Gastroesophageal sphincter (tissue), 4 donors: ENCODE measurements at places on chromosomes 1 and 21.

- peak; percentile 39 for ATAC-seq
These were observed 145.4 kb downstream of the SLC45A1 start for GRCh38 chr1:8463144-8463927.

DNA sequence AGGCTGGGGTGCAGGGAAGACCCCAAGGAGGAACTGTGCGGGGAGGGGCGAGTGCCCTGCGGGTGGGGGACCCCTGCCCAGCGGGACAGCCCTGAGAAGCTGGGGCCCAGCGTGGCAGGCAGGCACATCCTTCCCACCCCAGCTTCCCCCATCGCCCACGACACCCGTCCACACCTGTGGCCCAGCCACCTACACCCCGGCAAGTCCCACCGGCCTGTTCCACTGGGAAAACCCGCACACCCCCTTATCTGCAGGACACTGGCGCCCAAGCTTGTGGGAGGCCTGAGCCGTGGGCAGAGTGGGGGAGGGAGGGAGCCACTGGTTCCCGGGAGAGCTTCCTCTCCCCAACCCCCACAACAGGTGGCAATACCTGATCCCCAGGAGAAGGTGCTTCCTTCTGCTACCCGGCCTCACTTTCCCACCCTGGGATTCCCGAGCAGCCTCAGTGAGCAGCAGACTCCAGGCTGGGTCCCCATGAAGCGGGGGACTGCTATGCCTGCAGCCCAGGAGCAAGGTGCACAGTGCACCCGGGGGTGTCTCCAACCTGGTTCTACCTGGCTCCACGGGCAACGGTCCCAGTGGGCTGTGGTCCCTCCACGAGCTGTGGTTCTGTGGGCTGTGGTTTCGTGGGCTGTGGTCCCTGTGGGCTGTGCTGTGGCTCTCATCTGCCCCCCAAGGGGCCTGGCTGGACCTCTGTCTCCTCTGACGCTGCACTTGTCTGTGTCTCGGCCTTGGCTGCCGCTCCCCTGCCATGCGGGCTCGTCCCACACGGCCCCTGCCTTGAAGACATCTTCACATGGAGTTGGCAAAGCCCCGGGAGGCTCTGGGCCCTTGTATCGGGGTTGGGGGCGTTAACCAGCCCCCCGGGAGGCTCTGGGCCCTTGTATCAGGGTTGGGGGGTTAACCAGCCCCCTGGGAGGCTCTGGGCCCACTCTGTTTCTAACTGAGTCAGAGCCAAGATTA lies 37.8 kb upstream of the POFUT2 start:
- ATAC-seq = no peak

DNA sequence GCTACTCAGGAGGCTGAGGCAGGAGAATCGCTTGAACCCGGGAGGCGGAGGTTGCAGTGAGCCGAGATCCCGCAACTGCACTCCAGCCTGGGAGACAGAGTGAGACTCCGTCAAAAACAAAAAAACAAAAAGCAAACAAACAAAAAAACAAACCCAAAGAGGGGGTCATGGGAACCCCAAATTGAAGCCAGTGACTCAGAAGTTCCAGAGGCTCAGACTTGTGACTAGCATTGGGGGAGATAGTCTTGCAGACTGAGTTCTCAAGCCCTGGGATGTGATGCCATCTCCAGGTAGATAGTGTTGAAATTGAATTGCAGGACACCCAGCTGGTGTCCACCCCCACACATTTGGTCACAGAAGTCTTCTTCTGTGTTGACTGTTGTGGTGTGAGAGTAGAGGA lies 24.9 kb upstream of the ENO1 start:
- ATAC-seq = no peak

- ATAC-seq = no peak
These were observed 129.2 kb downstream of the NTPCR start for GRCh38 chr1:233079574-233079973.

- no peak for ATAC-seq
These were observed 31.7 kb downstream of the LAMB3 start for GRCh38 chr1:209620487-209620884.

DNA sequence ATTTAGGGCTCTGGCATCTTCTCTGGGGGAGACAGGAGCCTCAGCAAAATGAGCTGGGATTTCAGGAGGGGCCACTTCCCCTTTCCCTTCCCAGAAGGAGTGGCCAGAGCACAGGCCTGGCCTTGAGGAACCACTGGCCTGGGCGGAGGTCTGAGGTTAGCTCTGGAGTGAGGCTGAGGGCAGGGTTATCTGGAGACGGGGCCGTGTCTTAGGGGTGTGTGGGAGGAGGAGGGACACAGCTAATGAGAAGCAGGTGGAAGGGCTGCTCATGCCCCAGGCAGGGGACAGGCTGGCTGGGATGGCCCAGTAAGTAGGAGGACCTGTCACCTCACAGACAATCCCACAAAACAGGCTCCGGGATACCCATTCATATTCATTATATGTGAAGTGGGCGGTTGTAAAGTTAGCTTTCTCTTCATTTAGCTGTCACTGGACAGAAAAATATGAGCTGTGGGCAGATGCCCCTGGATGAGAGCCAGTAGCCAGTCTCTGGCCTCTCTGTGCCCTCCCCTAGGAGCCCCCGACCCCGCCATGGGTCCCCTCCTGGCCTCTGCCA lies 12.4 kb downstream of the ALX3 start:
- ATAC-seq = no peak

- no peak for ATAC-seq
These were observed 8.4 kb upstream of the GOLT1A start for GRCh38 chr1:204222006-204222763.

- ATAC-seq = no peak
These were observed 79.2 kb upstream of the RALGPS2 start for GRCh38 chr1:178645808-178646200.

DNA sequence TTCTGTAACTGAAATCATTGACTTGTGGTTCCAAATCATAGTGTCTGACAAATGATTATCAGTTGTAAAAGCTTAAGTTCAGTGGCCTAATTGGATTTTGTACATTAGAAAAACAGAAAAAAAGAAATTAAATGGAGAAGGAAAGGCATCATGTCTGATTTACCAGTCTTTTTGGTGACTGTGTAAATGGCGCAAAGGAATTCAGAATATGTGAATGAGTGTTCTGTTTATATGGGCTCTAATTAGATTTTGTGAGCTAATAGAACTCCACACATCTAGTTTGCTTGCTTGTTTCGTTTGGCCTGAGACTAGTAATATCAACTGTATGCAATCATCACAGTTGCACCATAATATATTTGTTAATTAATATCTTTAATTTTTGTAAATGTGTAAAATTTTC lies 151.7 kb downstream of the PLA2G4A start:
- ATAC-seq = no peak

- ATAC-seq = no peak
These were observed 239.0 kb downstream of the RHOU start for GRCh38 chr1:228974273-228974672.

- no peak for ATAC-seq
These were observed 4.3 kb downstream of the MEGF6 start for GRCh38 chr1:3606779-3607702.

GRCh38 chr1:228283043-228283371 lies 75.2 kb downstream of the OBSCN start:
- no peak for ATAC-seq

DNA sequence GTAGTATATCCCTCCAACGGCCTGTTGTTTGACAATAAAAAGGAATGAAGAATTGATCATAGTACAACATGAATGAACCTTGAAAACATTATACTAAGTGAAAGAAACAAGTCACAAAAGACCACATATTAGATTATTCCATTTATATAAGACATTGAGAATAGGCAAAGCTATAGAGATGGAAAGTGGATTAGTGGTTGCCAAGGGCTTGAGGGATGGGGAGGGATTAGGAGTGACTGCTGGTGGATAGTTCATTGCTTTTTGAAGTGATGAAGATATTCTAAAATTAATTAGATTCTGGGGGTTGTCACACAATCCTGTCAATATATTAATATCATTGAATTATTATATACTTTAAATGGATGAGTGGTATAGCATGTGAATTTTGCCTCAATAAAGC lies 142.5 kb upstream of the DPT start:
- no peak for ATAC-seq

- no peak for ATAC-seq
These were observed 31.8 kb downstream of the CLIC6 start for GRCh38 chr21:34700605-34701004.

DNA sequence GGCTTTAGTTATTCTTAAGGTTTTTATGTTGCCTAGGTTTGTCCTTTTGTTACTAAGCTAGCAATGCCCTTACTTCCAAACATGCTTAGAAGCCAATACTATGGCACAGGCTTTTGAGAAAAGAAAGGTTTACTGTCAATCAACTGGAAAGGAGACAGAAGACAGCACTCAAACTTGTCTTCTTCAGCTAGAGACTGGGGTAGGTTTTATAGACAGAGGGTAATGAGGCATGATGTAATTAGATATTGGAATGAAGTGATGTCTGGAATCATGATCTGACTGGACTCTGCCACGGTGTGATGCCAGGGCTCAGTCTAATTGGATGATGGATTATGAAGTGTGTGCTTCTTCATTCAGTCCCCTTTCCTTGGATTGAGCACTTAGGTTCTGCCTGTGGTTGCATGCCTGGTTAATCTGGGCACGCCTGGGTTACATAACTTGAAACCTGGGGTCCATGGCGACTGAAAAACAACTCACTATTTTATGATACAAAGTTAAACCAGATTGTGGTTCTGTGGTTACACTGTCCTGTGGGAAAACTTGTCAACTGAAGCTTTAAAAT lies 625.8 kb downstream of the BRINP3 start:
- no peak for ATAC-seq

GRCh38 chr1:85607921-85608265 lies 27.3 kb downstream of the CCN1 start:
- ATAC-seq = no peak

- no peak for ATAC-seq
These were observed 5.1 kb upstream of the PARK7 start for GRCh38 chr1:7956218-7957032.

DNA sequence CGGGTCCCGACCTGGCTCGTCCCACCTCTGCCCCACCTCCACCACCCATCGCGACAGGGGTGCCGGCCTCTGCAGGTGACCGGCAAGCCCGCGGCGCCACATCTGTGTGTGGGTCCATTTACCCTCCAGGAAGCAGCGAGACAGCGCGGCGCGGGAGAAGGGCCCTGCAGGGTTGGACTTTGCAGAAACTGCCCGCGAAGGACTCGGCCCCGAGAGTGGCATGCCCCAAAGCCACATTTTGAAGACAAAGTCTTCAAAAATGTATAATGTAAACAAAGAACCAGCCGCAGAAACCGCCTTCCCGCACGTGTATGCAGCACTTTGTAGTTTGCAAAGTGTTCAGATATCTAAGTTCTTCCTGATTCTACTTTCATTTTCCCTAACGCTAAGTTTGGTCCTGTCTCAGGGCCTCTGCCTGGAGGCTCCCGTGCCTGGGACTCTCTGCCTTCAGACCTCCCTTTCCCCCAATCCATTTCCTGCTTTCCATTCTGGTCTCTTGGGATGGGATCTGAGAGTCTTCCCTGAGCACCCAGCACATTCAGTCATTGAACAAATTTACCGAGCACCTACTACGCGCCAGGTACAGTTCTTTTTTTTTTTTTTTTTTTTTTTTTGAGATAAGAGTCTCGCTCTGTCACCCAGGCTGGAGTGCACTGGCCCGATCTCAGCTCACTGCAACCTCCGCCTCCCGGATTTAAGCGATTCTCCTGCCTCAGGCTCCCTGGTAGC lies 524 bp upstream of the TMCO4 start:
- peak; percentile 57 for ATAC-seq

GRCh38 chr1:158898722-158899121 lies 32.6 kb upstream of the PYHIN1 start:
- no peak for ATAC-seq

- no peak for ATAC-seq
These were observed 5.4 kb upstream of the IGSF8 start for GRCh38 chr1:160103658-160104408.

GRCh38 chr1:48177257-48177656 lies 45.3 kb upstream of the SLC5A9 start:
- ATAC-seq = peak; percentile 39

GRCh38 chr21:36750576-36750959 lies 51.7 kb downstream of the SIM2 start:
- no peak for ATAC-seq

GRCh38 chr1:74570797-74571492 lies 58.5 kb upstream of the LRRC53 start:
- ATAC-seq = no peak

DNA sequence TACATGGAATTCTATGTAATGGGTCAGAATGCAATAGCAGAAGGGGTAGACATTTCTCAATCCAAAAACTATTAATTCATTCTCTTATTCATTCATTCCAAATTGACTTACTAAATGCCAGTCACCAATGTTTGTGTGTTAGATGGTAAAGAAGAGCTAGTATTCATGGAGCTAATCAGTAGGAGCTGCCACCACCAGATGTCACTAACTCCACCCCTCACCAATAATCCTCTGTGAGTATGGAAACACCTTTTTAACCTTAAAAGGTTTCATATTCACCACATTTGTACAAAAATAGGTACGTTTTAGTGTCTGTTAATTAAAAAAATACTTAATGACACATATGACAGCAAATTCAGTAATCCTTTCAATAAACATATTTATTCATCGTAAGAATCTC lies 131.8 kb upstream of the PKN2 start:
- ATAC-seq = no peak

- ATAC-seq = no peak
These were observed 109.9 kb downstream of the TAS1R2 start for GRCh38 chr1:18749569-18749968.

GRCh38 chr1:169427081-169427641 lies at the start of gene CCDC181:
Gene CCDC181, minus strand, starts transcription at chr1:169427474. Its CDS starts 2,547 bp downstream, at chr1:169424927.
- ATAC-seq = peak; percentile 70

DNA sequence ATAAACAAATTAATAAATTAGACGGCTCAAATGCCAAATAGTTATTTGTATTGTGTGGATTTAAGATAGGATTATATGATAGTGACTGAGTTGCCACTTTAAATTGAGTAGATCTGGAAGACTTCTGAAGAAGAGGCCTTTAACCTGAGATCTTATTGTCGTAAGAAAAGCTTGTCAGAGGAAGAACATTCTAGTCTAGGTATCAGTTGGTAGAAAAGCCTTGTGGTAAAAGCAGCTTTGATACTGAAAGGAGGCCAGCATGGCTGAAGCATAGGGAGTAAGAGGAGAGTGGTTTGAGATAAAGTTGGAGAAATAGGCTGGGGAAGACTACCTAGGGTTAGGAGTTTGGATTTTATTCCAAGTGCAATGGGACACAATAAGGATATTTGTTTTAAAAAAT lies 29.1 kb downstream of the SLC30A7 start:
- ATAC-seq = no peak

- ATAC-seq = no peak
These were observed 26.6 kb upstream of the RPF1 start for GRCh38 chr1:84452436-84452835.

GRCh38 chr1:156448134-156448967 lies 52.2 kb downstream of the MEF2D start:
- no peak for ATAC-seq

- ATAC-seq = no peak
These were observed 251.1 kb upstream of the ADGRL2 start for GRCh38 chr1:81549588-81550127.

- no peak for ATAC-seq
These were observed 120.1 kb downstream of the XPR1 start for GRCh38 chr1:180751921-180752320.

GRCh38 chr1:4529446-4530165 lies 124.8 kb upstream of the AJAP1 start:
- no peak for ATAC-seq
